CD4-positive, alpha-beta T cell treated with Interleukin-17A for 4 hours (primary cell): ENCODE measurements at places on chromosomes 13 and 19.

DNA sequence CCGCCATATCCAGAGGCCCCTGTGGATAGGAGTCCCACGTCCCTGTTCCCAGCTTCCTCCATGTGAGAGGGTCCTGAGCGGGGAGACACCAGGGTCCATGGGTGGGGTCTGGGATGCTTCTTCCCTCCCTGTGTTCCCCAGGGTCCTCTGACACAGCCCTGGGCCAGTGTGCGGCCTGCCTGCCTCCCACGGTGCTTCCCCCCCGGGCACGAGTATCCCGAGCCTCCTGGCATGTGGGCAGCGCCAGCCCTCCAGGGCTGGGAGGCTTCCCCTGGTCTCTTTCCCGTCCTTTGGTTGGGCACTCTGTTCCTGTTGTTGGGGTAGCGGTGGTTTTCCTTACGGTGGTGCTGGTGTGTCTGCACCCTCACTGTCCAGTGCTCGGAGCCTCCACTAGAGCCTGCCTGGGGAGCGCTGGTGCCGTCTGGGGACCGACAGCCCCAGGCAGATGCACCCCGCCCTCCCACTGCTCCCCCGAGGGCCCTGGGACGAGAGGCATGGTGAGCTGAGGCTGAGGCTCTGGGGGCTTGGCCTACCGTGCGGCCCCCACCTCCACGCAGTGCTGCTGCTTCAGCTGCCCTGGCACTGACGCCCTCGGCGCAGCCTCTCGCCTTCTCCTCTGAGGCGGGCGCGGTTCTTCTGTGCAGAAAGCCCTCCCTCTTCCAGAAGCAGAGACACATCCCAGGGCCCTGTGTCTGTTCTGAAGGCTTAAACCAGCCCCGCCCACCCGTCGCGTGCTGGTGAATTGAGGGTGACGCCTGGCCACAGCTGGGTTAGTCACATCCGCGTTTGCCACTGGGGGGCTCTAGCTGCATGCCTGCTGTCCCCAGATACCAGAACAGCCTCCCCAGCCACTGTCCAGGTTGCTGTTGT, 27.9 kb downstream of the PLEKHJ1 start:
- peak; percentile 39 for DNase-seq

DNA sequence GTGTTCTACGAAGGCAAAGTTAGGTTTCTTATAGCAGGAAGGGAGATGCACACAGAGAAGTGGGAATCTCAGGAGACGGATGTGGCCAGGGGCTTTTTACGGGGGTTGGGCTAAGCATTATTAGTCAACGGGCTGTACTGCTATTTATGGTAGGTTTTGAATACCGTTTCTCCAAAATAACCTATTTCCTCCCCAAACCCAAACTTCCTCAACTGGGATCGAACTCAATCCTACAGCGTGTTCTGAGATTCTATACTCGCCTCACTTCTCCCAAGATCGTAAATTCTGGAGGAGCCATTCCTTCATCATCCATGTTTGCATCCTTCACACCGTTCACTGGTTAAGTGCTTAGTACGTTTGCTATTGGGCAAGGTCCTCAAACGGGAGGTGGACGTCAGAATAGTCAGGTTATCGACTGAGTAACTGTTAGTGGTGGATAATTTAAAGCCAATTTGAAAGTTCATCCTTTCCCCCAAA, 1.2 kb upstream of the TRIM13 start:
- no peak for DNase-seq

DNA sequence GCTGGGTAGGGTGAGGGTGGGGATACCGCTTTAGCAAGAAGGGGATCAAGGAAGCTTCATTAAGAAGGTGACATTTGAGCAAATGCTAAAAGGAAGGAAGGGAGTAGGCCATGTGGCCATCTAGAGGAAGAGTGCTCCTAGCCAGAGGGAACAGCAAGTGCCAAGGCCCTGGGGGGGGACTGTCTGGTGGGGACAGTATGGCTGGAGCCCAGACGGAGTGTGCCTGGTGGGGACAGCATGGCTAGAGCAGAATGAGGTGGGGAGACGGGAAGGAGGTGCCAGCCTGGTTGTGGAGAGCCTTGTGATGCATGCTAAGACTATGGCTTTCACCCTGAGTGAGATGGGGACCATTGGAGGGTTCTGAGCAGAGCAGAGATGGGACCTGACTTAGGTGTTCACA, 2.1 kb upstream of the TGFB1 start:
- no peak for DNase-seq

DNA sequence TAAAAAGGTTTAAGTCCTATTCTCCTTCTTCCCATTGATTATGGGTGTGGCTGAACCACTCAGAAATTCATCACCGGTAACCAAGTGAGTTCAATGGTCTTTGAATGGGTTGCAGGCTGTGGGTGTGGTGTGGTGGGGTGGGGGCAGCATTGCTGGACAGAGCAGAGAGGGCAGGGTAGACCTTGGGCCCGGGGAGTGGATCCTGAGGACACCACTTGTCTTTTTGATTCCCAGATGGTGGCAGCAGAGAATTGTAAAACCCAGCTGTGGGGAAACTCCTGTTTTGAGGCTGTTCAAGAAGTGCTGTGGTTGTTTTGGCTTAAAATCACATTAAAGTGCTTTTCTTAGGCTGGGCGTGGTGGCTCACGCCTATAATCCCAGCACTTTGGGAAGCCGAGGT, 45.8 kb upstream of the RGCC start:
- DNase-seq: peak; percentile 57

GRCh38 chr19:40703029-40703755, 12.7 kb upstream of the NUMBL start:
- DNase-seq: no peak

- no peak for DNase-seq
These were observed 8.6 kb downstream of the NPAS1 start for GRCh38 chr19:47028195-47028601.

GRCh38 chr19:17831419-17831888, 10.1 kb upstream of the INSL3 start:
- no peak for DNase-seq

DNA sequence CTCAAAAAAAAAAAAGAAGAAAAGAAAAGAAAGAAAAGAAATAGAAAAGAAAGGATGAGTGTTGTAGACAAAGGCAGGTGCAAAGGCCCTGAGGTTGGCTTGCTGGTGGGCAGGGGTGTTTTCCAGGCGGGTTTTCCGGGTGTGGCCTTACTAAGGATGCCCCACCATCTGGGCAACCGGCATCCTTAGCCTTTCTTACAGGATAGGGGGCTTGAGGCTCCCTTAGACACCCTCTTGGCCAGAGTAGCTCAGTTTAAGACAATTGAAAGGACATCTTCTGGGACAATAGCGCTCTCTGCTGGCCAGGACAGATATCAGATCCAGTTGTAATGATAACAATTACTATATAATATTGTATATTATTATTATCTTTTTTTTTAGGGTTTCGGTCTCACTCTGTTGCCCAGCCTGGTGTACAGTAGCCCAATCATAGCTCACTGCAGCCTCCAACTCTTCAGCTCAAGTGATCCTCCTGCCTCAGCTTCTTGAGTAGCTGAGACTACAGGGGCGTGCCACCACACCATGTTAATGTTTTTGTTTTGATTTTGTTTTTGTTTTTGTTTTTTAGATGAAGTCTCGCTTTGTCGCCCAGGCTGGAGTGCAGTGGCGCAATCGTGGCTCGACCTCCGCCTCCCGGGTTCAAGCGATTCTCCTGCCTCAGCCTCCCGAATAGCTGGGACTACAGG, 1.4 kb upstream of the QTRT1 start:
- peak; percentile 78 for DNase-seq

- no peak for DNase-seq
These were observed 4.9 kb downstream of the FLT1 start for GRCh38 chr13:28490061-28490460.

GRCh38 chr19:17794731-17795494, at the start of gene B3GNT3:
Gene B3GNT3 (plus strand): TSS chr19:17795138. CDS start chr19:17807808, 12,670 bp downstream.
- peak; percentile 70 for DNase-seq

DNA sequence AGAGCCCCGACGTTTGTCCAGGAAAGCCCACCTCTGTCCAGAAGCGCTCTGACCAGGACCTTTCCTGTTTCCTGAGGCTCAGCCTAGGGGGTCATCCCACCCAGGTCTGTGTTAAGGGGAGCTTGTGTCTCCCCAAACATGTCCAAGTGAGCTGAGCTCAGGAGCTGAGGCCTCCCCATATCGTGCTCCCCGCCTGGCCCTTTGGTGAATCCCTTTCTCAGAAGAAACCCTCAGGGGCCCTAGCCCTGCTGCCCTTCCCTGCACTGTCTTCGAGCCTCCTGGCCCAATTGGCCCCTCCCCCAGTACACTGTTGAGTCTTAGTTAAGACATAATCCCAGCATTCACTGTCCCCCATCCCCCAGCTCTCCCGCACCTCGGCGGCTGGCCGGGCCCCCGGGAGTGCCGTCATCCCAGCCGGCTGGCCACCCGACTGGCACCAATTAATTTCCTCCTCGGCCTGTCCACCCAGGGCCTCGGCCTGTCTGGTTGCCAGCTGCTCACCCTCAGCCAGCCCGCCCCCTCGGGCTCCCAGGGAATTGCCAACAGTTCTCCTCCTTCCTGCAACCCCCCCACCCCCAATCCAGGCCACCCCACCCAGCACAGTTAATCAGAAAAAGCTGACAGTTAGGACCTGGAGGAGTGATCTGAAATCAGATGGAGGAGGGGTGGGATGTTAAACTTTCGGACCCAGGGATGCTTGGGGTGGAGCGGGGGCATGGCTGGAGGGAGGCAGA, 13.6 kb downstream of the IER2 start:
- peak; percentile 59 for DNase-seq

DNA sequence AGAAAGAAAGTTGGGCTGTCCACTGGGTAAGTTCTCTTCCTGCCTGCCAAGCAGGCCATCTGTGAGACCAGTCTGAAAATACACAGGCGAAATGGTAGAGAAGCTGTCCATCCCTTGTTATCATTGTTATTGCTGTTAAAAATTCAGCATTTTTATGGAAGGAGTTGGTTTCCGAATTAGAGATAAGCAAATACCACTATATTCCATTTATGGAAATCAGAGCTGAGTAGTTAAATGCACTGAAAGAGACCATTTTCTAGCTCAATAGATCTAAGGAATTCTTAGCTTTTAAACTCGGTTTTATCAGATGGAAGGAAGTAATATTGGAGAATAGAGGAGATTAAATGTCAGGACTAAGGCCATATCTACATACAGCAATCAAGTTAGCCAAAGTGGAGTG, 40.7 kb downstream of the MZT1 start:
- DNase-seq: no peak

DNA sequence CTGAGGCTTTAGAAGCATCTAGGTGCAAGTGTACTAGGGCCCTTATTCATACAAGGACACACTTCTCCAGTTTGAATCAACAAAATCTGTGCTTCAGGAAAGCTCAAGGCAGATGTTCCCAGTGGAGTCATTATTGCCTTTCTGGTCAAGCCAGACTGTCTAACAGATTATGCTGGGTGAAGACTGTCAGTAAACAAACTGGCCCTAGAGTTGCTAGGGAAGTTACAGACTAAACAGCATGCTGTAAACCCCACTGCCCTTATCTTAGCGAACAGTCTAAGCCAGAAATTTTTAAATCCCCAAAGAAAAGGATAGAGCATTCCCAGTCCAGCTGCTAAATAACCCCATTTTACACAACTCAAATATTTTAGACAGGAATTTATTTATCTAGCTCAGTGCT, 1701.3 kb upstream of the PRR20A start:
- no peak for DNase-seq

GRCh38 chr13:37406031-37406430, 192.5 kb downstream of the POSTN start:
- no peak for DNase-seq

DNA sequence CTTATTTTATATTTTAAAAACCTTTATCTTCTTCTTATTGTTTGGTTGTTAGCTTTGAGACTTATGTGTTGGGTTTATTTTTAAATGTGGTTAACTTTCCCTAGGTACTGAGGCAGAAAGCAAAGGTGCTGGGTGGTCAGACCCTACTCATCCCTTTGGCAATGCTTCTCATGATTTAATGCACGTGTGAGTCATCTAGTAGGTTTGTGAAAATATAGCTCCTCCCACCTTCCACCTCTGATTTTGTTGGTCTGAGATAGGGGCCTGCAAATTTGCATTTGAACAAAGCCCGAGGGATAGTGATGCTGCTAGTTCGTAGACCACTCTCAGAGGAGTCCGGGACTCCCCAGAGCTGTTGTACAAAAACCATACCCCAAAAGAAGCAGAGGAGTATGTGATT, 771.3 kb upstream of the ARGLU1 start:
- no peak for DNase-seq

- DNase-seq: no peak
These were observed 3.9 kb downstream of the WIZ start for GRCh38 chr19:15445807-15446376.

DNA sequence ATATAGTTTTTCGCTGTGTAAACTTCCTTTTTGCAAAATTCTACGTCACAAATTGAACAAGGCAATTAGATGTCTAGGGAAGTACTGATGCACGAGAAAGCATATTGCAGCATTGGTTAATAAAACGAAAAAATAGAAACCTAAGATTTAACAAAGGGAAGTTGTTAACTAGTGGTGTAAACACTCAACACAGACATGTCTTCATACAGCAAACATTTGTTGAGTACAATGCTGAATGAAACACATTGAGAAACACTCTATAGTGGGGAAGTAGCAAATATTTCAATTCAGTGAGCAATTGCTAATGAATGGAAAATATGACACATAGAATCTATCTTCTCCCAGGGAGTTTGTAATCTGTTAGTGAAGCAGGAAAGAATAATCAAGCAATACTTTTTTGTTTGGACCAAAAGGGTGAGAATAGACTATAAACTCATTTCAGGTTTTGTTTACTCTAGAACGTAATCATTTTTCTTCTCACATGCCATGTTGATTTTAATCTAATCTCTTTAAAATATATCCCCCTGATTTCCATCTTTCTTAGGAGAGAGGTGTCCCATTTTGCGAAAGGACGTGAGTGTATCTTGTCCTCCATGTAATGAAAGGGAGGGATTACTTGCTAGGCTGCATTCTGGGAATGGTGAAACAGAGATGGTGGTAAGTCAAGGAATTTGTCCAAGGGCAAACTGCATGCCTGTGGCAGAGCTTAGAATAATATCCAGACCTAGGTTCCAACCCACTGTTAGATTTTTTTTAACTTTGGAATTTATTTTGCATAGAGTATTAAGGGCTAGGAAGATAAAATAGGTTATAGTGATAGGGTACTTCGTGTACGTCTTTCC, 1.7 kb upstream of the ANKRD10 start:
- DNase-seq: no peak

GRCh38 chr19:29539131-29539530, 13.3 kb downstream of the VSTM2B start:
- no peak for DNase-seq

- no peak for DNase-seq
These were observed 8.8 kb upstream of the SWSAP1 start for GRCh38 chr19:11365557-11366117.

DNA sequence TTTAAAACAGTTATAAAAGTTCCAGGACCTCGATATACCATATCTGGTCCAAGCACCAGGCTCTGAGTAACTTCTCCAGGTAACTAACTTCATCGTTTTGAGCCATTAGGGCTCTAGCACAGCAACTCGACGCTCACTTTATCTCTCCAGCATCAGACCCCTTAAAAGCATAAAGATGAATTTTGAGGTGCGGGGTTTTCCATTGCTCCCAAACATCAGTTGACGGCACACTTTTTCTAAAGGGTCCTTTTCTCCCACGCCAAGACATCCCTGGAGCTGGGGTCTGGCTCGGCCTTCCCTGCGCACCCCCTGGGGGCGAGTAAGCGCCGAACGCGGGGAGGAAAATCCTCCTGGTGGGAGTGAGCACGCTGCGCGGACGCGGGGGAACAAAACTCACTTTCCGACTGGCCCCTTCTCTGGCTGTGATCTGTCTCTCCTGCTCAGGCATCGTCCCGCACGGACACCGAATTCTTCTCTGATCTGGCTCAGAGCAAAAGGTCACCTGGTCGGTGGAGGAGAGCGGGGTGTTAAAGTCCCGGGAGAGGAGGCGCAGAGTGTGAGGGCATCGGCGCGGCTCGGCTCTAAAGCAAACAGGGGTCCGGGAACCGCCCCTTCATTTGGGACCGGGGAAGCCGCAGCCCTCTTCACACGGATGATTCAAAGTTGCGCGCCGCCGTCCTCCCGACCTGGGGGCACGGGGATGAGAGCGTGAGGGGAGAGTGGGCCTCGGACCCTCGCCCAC, at the start of gene ATP7B:
TSS of gene ATP7B (minus strand) at position 561 of the 742 bp plus-strand sequence. CDS start at position 448, 113 bp downstream.
- DNase-seq: peak; percentile 34
